ENCODE measurements at places on chromosomes 11 and 22. TPM values are rescaled to one million over a fixed set of nuclear protein-coding genes. Genes with fewer than 3 reads are reported as not detected.

The TMEM191C gene
- 3.1 TPM for total RNA-seq

The MPPED2 gene
- not detected for total RNA-seq

The IGLL5 gene
- not detected for total RNA-seq

The OR5AR1 gene
- total RNA-seq: not detected

The MICALL1 gene
- 35.2 TPM for total RNA-seq

The KIRREL3 gene
- total RNA-seq: not detected

The OR52H1 gene
- not detected for total RNA-seq

The SMC1B gene
- not detected for total RNA-seq

GRCh38 chr22:29780220-29780619 lies 13.1 kb downstream of the UQCR10 start:
- no peak overlapping the region for H3K4me3 ChIP-seq
- no peaks in the 10 kb centered on the region for H3K27me3 ChIP-seq
- H3K27ac ChIP-seq: no peak overlapping the region

DNA sequence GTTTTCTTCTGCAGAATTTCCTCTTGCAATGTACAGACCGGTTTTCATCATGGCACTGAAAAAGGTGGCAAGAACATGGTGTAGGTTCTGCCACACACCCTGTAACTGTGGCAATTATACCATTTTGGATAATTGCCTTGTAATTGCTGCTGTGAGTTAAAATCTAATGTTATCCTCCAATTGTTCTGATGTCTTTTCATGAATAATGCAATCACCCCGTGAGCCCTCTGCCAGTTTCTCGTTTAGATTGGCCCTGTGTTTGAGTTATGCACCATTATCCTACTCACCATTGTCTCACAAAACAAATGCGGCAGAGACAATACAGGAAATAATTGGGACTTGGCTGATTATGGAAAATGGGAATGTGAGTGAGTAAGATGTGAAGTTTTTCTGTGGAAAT lies 61.8 kb upstream of the MTNR1B start:
- H3K4me1 ChIP-seq: no peaks in the 10 kb centered on the region
- 0 out of 2 replicates have a peak, but pooled peaks cover 5% of the 10 kb centered on the region for H3K27me3 ChIP-seq
- H3K4me3 ChIP-seq: no peak overlapping the region
- no peak for DNase-seq

GRCh38 chr11:10864688-10865087 lies 6.8 kb upstream of the ZBED5 start:
- no peaks in the 10 kb centered on the region for H3K4me1 ChIP-seq
- H3K27me3 ChIP-seq: no peaks in the 10 kb centered on the region
- H3K27ac ChIP-seq: no peak overlapping the region
- no peak for DNase-seq
- no peak overlapping the region for H3K4me3 ChIP-seq
- H3K36me3 ChIP-seq: no peaks in the 10 kb centered on the region

GRCh38 chr11:119506436-119506835 lies 83.5 kb upstream of the THY1 start:
- H3K4me3 ChIP-seq: no peak overlapping the region
- no peaks in the 10 kb centered on the region for H3K36me3 ChIP-seq
- DNase-seq: no peak
- H3K27ac ChIP-seq: no peak overlapping the region

DNA sequence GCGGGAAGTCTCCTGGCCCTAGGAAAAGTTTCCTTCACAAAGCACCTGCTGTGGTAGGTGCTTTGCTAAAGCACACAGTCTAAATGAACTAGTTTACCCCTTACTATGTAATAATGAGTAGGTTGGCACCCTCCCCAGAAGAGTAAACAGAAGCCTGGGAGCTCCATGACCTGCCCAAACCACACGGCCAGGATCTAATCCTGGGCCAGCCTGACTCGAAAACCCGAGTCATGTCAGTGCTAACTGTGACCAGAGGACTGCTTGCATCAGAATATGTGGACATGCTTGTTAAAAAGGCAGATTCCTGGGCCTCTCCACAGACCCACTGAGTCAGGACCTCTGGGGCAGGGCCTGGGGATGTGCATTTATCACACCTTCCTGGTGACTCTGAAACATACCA lies 67.7 kb downstream of the PANX1 start:
- H3K4me3 ChIP-seq: no peak overlapping the region
- H3K27ac ChIP-seq: no peak overlapping the region
- H3K4me1 ChIP-seq: peaks cover 10% of the 10 kb centered on the region
- no peaks in the 10 kb centered on the region for H3K27me3 ChIP-seq
- DNase-seq: no peak

- no peak for DNase-seq
- H3K4me3 ChIP-seq: no peak overlapping the region
- no peaks in the 10 kb centered on the region for H3K27me3 ChIP-seq
- H3K36me3 ChIP-seq: peaks cover 3% of the 10 kb centered on the region
- no peaks in the 10 kb centered on the region for H3K4me1 ChIP-seq
Measured at GRCh38 chr22:20051927-20052308, 28.1 kb upstream of the DGCR8 start.

- H3K27me3 ChIP-seq: no peaks in the 10 kb centered on the region
- H3K4me3 ChIP-seq: peak overlapping the region; percentile 96
- H3K27ac ChIP-seq: peak overlapping the region; percentile 88
- H3K4me1 ChIP-seq: peaks cover 5% of the 10 kb centered on the region
Measured at GRCh38 chr11:83157594-83158356, 844 bp downstream of the PCF11 start.

- H3K36me3 ChIP-seq: no peaks in the 10 kb centered on the region
- no peak overlapping the region for H3K4me3 ChIP-seq
- H3K4me1 ChIP-seq: peaks cover 18% of the 10 kb centered on the region
- no peak for DNase-seq
- no peaks in the 10 kb centered on the region for H3K27me3 ChIP-seq
Measured at GRCh38 chr11:5277807-5278382, 8.2 kb upstream of the HBE1 start.

- H3K27ac ChIP-seq: no peak overlapping the region
- no peak for DNase-seq
- no peak overlapping the region for H3K4me3 ChIP-seq
- no peaks in the 10 kb centered on the region for H3K27me3 ChIP-seq
- H3K36me3 ChIP-seq: no peaks in the 10 kb centered on the region
- no peaks in the 10 kb centered on the region for H3K4me1 ChIP-seq
Measured at GRCh38 chr11:22539821-22540256, 85.8 kb downstream of the FANCF start.

DNA sequence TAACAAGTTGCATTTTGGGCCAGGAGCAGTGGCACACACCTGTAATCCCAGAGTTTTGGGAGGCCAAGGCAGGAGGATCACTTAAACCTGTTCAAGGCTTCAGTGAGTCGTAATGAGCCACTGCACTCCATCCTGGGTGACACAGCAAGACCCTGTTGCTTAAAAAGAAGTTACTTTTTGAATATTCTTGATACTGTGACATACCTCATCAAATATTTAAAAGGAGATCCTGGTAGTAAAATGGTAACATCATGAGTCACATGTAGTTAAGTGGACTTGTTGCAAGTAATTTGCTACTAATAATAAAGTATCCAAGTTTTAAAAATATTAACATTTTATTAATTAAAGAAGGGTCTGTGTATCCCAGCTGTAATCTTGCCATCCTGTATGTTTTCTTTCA lies 18.3 kb downstream of the HMGXB4 start:
- peaks cover 43% of the 10 kb centered on the region for H3K36me3 ChIP-seq
- DNase-seq: no peak
- no peak overlapping the region for H3K4me3 ChIP-seq
- no peaks in the 10 kb centered on the region for H3K27me3 ChIP-seq
- H3K27ac ChIP-seq: no peak overlapping the region

- H3K27ac ChIP-seq: no peak overlapping the region
- H3K27me3 ChIP-seq: no peaks in the 10 kb centered on the region
- H3K4me3 ChIP-seq: no peak overlapping the region
- H3K4me1 ChIP-seq: peaks cover 51% of the 10 kb centered on the region
Measured at GRCh38 chr11:128506356-128506755, 81.0 kb downstream of the ETS1 start.

DNA sequence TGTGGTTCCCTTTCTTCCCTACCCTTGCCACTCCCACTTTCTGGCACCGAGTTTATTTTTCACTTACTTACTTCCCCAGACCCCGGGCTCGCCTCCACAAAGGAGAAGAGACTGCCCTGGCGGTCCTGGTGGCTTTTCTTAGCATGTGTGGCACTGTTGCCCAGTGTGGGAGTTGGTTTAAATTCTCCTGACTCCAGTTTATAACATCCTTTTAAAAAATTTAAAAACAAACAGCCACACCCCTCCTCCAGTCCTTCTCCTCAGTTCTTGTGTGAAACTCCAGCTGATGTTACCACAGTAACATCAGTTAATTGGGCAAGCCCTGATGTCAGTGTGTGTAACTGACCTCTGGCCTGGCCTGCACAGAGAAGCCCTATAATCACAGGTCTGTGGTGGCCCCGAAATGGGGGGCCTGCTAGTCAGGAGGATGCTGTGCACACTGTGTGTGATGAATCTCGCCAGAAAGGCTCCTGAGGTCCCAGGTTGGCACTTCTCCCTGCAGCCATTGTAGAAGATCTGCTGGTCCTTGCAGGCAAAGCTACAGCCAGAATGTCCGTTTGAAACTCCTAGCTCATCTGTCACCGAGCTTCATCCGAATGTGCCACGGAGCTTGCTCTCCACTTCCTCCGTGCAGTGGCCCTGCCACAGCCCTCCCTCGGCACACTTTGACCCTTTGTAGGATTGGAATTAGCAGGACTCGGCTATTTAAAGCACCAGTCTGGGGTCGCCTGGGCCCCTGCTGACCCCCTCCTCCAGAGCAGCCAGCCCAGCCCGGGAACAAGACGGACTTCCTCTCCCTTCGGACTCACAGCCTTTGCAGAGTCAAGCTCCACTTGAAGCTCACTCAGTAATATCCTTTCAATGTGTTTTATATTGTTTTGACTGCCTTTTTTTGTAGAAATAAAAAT lies 7.6 kb downstream of the YDJC start:
- no peaks in the 10 kb centered on the region for H3K4me1 ChIP-seq
- H3K27ac ChIP-seq: no peak overlapping the region
- no peak overlapping the region for H3K4me3 ChIP-seq
- DNase-seq: no peak

- H3K36me3 ChIP-seq: no peaks in the 10 kb centered on the region
- no peak overlapping the region for H3K4me3 ChIP-seq
- no peak overlapping the region for H3K27ac ChIP-seq
- no peak for DNase-seq
- no peaks in the 10 kb centered on the region for H3K27me3 ChIP-seq
Measured at GRCh38 chr11:8285228-8285627, 21.6 kb upstream of the LMO1 start.

DNA sequence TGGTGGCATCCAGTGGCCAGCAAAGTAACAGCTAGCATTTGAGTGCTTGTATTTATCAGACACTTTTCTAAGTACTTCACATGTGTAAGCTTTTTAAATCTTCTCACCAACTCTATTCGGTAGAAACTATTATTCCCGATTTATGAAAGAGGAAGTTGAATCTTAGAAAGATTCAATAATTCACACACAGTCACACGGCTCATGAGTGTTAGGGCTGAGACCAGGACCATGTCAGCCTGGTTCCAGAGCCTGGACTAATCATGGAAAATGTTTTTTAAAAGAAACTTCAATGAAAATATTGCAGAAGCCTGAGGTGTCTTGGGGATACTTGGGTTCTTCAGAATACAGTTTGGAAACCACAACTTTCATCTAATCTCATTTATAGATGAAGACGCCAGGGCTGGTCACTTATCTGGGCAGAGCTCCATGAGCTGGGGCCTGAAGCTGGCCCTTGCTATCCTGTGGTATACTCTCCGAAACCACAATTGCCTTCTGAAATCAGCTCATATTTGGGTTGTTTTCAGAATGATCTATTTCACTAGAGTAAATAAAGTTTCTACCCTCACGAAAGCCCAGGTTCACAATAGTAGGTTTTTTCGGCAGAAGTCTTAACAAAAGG lies 4.3 kb upstream of the CRTAM start:
- H3K27me3 ChIP-seq: no peaks in the 10 kb centered on the region
- H3K27ac ChIP-seq: no peak overlapping the region
- H3K36me3 ChIP-seq: no peaks in the 10 kb centered on the region
- H3K4me1 ChIP-seq: no peaks in the 10 kb centered on the region
- no peak overlapping the region for H3K4me3 ChIP-seq

GRCh38 chr22:43257961-43258360 lies 71.0 kb upstream of the TTLL12 start:
- no peak for DNase-seq
- H3K27ac ChIP-seq: no peak overlapping the region
- 0 out of 2 replicates have a peak, but pooled peaks cover 6% of the 10 kb centered on the region for H3K27me3 ChIP-seq
- no peak overlapping the region for H3K4me3 ChIP-seq
- H3K4me1 ChIP-seq: peaks cover 2% of the 10 kb centered on the region
- H3K36me3 ChIP-seq: no peaks in the 10 kb centered on the region

DNA sequence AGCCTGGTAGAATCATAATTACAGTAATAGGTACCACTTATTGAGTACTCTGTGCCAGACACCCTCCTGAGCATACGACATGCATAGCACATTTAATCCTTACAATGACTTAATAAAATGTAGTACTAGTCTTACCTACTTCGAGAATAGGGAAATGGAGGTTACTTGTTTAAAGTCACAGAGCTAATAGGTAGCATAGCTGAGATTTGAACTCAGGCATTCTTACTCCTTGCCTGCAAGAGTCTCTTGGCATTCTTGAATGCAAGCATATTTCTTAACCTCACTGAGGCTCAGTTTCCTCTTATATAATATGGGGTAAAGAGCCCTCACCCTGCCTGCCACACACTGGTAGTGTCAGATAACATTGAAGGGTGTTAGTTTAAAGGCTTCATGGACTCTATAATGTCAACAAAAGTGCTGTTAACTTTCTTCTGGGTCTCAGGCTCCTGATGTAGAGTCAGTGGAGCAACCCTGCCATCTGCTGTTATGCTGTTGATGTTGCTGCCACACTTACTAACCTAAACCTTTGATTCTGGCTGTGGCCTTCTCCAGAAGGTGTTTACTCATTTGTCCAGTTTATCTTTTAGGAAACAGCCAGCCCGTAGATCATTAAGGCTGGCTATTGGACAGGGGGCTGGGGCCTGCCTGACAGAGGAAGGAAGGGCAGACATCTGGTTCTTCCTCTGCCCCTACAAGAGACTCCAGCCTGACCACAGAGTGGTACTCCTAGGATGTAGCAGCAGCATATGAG lies 18.9 kb downstream of the LIMK2 start:
- peaks cover 5% of the 10 kb centered on the region for H3K4me1 ChIP-seq
- H3K27me3 ChIP-seq: no peaks in the 10 kb centered on the region
- H3K27ac ChIP-seq: no peak overlapping the region
- no peak overlapping the region for H3K4me3 ChIP-seq
- no peak for DNase-seq

DNA sequence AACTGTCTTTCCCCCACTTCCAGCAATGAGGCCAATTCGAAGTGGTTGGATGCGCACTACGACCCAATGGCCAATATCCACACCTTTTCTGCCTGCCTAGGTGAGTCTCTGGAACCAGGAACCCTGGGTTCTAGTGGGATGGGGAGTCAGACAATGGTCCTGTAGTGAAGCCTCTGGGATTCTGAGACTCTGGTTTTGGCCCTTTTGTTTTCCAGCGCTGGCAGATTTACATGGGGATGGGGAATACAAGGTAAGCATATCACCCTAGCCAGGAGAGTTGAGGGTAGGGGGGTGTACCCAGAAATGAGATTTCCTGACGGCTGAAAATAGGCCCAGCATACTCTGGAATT lies 530 bp downstream of the BBS1 start:
- no peaks in the 10 kb centered on the region for H3K36me3 ChIP-seq
- H3K4me3 ChIP-seq: peak overlapping the region; percentile 99
- peaks cover 5% of the 10 kb centered on the region for H3K4me1 ChIP-seq
- no peak for DNase-seq
- H3K27me3 ChIP-seq: no peaks in the 10 kb centered on the region

All from HCT116 (cell line).